ENCODE measurements at places on chromosomes 6 and 20.

DNA sequence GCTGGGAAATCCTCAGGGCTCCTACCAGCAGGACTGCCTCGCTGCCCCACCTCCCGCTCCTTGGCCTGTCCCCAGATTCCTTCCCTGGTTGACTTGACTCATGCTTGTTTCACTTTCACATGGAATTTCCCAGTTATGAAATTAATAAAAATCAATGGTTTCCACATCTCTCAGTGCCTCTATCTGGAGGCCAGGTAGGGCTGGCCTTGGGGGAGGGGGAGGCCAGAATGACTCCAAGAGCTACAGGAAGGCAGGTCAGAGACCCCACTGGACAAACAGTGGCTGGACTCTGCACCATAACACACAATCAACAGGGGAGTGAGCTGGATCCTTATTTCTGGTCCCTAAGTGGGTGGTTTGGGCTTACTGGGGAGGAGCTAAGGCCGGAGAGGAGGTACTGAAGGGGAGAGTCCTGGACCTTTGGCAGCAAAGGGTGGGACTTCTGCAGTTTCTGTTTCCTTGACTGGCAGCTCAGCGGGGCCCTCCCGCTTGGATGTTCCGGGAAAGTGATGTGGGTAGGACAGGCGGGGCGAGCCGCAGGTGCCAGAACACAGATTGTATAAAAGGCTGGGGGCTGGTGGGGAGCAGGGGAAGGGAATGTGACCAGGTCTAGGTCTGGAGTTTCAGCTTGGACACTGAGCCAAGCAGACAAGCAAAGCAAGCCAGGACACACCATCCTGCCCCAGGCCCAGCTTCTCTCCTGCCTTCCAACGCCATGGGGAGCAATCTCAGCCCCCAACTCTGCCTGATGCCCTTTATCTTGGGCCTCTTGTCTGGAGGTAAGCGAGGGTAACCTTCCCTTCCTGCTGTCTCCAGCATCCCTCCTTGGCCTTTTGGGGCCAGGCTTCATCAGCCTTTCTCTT is at the start of gene CFB:
CFB (plus strand) TSS at position 589 of the 863 bp plus-strand sequence; CDS start at position 716, 127 bp downstream.
- DNase-seq, result no peak

DNA sequence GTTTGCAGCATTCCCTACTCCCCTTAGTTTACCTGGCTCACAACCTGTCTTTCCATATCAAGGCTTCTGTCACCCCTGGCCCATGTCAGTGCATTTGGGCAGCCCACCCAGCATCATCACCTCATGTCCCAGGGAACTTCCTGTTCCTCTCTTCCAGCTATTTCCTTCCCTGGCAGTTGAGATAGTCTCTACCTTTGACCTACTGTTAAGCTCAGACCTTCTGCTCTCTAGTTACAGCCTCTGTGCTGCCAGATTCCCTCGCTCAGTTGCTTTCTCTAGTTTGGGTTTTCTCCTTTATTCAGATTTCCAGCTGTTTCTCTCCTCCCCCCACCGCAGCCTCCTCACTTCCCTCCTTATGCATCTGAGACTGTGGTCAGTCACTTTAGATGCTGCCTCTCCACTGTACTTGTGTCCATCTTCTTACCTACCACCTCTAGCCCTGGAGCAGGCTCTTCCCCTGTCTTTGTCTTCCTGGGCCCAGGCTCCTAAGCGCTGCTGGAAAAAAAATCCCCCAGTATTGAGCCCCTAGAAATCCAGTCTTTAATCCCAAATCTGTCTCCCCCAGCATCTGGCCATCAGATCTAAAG is 16.3 kb downstream of the PTPN1 start:
- no peak for DNase-seq

GRCh38 chr6:78966542-78966941 is 99.2 kb downstream of the IRAK1BP1 start:
- DNase-seq, result no peak

DNA sequence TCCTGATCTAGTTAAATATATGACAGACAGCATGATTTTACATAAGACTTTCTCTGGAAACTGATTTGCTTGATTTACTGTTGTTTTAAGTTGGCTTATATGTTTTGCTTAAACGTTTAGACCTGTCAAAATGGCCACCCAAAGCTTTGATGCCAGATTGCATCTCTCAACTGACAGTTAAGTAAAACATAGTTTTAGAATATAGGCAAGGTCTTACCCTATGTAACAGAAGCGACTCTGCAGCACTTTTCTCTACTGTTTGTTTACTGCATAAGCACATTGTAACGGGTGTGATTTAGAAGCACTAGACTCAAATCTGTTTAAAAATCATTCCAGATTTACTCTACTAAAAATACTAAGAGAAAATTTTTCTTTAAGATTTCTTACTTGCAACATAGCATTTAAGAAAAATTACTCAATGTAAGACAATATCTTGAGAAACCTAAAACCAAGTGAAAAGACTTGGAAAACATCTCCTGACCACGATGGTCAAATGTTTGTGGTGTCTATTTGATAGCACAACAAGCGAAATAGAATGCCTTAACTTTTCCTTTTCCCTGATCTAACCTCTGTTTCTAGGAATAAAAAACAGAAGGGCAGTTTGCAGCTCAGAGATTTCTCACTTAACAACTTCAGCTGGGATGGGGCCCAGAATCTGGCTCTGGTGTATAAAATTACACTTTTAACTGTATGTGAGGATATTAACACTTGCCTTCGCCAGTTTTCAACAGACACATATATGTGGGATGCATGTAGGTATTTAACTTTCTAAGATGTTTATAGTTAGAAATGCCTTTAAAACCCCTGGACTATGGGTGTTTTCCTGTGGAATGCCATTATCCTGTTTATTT is 47.4 kb downstream of the AIG1 start:
- no peak for DNase-seq

DNA sequence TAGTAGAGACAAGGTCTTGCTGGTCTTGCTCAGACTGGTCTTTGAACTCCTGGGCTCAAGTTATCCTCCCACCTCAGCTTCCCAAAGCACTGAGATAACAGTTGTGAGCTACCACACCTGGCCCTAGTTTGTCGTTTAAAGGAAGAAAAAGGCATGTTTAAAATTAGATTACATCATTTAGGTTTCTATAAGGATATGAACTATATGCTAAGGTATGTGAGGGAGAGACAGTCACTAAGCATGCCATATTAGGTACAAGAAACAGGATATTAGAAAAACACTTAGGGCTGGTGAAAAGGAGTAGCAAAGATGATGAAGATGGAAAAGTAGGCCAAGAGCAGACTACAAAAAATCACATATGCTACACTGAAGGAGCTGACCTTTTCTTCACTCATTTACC is 106.4 kb downstream of the ASCC3 start:
- DNase-seq, result no peak

DNA sequence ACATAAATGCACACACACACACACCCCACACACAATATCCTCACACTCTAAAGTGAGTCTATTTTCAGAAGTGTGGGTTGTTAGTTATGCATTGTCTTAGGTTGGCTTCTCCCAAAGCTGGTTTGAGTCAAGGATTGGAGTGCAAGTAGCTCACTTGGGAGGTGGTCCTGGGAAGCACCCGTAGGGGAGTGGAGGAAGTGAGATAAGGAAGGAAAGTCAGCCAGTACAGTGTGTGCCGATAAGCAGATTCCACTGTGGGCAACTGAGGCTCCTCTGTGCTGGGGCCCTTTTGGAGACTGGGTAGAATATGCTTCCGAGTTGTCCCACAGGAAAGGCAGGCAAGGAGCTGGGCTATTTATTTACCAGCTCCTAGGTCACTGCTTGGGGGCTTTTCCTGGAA is 67.2 kb downstream of the PLCB4 start:
- DNase-seq, result no peak

- no peak for DNase-seq
These were observed 5.7 kb downstream of the TUBE1 start for GRCh38 chr6:112081569-112081968.

DNA sequence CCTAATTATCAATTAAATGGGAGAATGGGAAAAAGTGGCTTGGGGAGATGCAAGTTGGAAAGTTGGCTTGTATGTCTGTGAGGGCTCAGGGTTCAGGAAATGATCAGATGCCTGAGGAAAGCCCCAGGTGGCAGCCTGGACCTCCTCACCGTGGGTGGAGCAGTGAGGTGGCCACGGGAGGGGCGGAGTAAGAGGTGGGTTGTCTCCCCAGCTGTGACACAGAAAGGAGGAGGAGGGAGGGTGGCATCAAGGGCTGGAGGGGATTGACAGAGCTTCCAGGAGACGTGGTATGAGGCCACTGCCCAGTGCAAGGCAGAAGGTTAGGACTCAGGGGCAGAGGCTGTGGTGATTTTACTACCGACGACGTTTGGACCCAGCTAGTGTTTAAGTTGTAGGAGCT is 672.2 kb downstream of the PRKN start:
- no peak for DNase-seq

DNA sequence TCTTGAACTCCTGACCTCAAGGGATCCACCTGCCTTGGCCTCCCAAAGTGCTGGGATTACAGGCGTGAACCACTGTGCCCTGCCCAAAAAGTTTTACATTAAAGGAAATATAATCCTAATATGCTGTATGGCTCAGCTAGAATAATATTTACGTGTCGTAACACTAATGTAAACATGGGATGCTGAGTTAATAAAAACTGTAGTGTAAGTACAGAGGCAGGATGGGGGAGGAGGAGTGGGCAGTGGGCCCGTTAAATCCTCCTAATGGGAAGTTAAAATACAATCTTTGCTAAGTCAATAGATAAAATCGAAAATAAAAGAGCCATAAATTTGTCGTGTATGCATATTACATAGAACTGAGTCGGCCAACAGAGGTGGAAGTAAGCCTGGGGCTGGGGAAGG is 12.1 kb upstream of the IP6K3 start:
- no peak for DNase-seq

DNA sequence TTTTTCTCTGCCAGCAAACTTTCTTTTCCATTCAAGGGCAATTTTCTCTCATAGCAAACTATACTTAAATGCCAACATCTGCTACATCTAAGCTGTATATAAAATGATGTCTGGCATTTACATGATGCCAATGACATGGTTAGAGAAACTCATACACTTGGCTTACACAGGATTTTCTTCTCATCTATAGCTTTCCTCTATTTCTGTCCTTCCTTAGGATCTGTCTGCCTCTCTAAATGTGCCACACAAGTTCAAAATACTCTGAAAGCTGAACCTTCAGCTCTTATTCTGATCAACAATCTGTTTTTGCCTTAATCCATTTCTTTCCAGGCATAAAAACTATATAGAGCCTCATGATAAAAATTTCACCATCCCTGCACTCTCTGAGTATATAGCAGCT is 290.9 kb upstream of the RNF217 start:
- no peak for DNase-seq

GRCh38 chr6:115617031-115617430 is 443.7 kb downstream of the FRK start:
- DNase-seq, result no peak

GRCh38 chr6:13767121-13767808 is 47.1 kb downstream of the MCUR1 start:
- peak; percentile 41 for DNase-seq

GRCh38 chr6:167446046-167446445 is 121.2 kb downstream of the TTLL2 start:
- no peak for DNase-seq

GRCh38 chr6:126176282-126176681 is 163.6 kb upstream of the CENPW start:
- DNase-seq, result no peak

- DNase-seq, result no peak
These were observed 207.5 kb downstream of the SMOC2 start for GRCh38 chr6:168648240-168649125.

DNA sequence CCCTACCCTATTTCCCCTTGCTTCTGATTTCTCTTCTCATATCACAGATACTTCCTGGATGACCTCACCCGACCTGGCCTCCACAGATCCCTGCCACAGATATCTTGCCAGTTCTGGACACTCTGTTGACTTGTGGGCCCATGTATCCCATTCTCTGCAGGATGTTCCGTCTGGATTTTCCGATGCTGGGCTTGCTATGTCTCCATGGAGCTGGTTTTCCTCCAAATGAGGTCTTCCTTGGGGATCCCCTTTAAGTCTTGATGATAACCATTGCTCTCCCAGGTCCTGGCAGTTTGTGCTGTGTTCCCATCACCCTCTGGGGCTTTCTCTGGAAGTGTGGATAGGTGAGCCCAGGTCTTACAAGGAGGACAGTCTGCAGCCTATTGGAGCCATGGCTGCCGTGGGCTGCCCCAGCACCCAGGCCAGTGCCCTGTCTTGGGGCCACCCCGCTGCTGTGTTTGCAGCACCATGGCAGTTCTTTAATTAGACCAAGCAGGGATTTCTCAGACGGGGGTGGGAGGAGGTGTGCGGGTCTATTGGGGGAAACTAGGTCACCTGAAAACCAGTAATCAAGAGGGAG is 23.9 kb downstream of the PPP1R16B start:
- DNase-seq, result no peak

GRCh38 chr6:170186941-170187668 is 103.8 kb downstream of the DLL1 start:
- DNase-seq, result no peak

- no peak for DNase-seq
These were observed 658.2 kb downstream of the PTPRT start for GRCh38 chr20:42531508-42531961.

DNA sequence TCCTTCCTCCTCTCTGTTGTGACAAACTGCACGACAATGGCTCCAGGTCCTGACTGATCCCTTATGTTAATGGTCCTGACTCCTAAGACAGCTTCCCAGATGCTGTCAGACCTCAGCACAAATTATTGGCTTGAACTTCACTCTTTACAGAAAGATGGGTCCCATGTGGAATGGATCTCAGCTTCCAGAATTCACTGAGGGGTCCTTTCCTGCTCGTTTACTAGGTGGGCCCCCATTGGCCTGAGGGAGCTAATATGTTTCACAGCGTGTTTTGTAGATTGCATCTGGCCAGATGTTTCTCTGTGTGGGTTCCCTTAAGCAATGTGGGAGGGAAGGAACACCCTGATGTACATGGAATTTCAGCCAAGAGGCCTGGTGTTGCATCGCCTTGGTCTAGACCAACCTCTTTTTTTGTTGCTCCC is 826.6 kb downstream of the MAFB start:
- DNase-seq, result no peak

DNA sequence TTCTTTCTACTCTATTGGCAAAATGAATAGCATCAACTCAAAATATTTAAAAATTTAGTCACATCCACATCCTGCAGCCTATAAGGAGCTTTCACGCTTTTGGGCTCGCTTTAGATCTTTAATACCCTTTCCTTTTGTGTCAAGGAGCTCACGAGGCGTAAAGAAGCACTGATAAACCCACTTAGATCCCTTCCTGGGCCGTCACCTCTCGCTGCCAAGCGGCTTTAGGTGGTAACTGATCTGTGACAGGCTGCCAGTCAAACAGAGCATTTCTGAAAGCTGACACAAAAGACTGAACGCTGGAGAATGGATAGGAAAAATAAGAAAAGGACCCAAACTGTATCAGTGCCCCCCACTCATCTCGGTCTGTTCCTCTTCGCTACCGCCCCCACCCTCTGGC is 385.7 kb upstream of the MMS22L start:
- no peak for DNase-seq

Measured in hematopoietic multipotent progenitor cell treated with erythropoietin and hydrocortisone succinate and interleukin-3 and kit ligand, for 17 days (in vitro differentiated cells).